Activated T-cell treated with anti-CD3 and anti-CD28 coated beads, Interleukin-2, amount 50 U/mL, for 48 hours (primary cell): ENCODE measurements at places on chromosomes 1 and 21.

- no peak for DNase-seq
Observed at GRCh38 chr1:6099297-6099696, 53.6 kb downstream of the KCNAB2 start.

GRCh38 chr21:15455819-15456462 is 273.8 kb upstream of the USP25 start:
- no peak for DNase-seq

DNA sequence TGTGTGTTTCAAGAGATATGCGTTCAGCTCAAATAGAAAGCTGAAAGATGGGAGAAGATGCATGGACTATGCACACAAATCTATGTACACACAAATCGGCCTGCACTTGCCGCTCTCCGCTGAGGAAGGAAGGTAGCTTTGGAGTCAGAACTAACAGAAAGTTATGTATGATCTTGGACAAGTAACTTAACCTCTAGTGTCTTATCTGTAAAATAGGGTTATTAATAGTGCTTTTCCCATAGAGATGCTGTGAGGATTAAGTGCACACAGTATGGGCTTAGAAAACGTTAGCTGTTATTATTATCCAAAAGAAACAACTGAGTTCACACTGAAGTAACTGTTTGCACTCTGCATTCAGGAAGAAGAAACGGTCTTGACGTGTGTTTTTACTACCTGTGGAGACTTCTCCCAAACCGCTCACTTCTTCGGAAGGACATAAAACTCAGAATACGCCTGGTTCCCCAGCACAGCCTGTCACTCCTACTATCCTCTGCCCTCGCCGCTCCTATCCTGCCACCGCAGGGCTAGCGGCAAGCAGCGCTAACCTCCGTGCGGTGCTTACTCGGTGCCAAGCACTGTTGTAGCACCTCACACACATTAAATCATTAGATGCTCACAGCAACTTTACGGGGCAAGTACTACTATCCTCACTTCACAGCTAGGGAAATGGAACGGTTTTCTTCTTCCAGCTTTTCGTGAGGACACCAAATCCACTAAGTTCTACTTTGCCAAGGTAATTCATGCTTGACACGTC is 1.3 kb downstream of the TGFBR3 start:
- peak; percentile 64 for DNase-seq

DNA sequence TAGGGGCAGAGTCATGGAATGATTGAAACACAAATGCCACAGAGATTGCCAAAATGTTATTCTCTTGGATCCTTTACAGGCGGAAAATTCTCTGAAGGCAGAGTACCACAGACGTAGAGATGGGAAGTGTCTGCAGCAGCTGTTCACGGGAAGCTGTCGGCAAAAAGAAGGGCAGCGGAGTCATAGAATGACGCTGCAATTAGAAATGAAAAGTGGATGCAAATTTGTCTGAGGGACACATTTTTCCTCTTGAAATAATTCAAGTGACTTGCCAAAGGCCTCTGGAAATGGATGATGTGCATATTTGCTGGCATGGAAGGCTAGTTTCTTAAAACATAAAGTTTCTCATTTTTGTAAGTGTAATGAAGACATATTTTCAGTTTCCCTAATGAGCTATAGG is 77.5 kb upstream of the PLD5 start:
- DNase-seq: no peak

DNA sequence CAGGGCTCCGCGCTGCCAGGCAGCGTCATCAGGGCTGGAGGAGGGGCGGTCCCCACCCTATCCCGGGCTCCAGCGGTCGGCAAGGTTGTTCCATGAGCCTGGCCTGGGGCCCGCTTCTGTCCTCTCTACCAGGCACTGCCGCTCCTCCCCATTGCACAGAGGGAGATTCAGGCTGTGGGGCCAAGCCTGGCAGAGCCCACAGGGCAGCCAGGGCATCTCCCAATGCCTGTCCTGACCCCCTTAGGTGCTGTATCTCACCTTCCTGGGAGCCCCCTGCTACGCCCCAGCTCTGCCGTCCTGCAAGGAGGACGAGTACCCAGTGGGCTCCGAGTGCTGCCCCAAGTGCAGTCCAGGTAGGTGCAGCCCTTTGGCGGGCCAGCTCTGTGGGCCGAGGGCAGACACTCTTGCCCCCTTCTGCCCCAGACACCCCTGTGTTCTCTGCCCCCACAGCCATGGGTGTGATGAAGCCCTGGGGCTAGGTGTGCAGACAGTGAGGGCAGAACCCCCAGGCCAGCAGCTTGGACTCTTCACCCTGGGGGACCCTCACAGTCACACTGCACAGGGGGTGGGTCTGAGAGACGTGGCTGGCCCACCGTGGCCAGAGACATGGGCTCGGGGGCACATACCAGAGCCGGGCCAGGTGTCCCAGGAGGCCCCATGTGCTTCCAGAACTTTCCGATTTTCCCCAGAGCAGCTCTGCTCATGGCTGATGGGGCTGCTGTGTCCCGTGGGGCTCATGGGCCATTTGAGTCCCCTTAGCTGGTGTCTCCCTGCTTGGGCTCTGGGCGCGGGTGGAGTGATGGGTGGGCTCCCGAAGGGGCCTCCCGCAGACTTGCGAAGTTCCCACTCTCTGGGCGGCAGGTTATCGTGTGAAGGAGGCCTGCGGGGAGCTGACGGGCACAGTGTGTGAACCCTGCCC is 1.6 kb downstream of the TNFRSF14 start:
- no peak for DNase-seq

GRCh38 chr1:178379807-178380206 is 117.0 kb downstream of the CLEC20A start:
- DNase-seq: peak; percentile 20

DNA sequence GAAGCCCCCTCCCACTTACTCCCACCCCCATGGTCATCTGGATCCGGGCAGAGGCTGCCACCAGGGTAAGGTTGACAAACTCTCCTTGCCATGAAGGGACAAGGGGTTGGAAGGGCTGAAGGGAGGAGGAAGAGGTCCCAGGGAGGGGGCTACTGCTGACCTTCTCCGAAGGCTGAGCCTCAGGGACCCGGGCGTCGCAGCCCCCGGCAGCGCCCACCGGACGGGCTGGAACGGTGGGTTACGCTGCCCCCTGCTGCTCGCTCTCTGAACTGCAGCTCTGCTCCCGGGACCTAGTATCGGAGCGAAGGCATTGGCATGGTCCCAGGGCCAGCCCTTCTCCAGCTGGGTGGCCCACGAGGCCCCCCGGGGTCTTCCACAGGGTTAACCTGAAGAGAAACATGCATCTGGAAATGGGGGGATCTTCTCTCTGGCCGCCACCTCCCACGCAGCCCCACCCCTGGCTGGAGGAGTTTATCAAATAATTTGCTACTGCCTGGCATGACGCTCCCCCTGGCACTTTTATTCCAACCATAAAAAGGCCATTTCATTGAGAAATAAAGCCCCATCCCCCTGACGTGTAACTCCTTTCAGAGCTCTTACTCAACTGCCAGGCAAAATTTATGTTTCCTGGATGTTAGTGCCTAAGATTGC is 70.4 kb upstream of the TARDBP start:
- DNase-seq: peak; percentile 82

DNA sequence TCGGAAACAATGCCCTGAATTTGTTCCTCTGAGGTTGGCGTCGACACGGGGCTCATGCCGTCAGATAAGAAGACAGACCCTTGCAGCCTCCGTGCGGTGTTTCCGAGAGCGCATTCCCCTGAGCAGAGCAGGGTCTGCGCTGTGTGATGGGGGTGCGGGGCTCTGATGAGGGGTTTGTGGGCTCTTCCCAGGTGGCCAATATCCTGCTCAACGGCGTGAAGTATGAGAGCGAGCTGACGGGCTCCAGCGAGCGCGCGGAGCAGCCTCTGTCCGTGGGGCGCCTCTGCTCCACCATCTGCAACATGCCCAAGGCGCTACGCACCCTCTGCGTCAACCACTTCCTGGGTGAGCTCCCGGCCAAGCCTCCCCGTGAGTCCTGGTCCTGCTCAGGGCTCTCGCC is 17.3 kb downstream of the SLC45A1 start:
- no peak for DNase-seq

- no peak for DNase-seq
Observed at GRCh38 chr1:6006882-6007281, 14.7 kb upstream of the NPHP4 start.

- DNase-seq: no peak
Observed at GRCh38 chr1:3987669-3988235, 87.7 kb upstream of the C1orf174 start.

DNA sequence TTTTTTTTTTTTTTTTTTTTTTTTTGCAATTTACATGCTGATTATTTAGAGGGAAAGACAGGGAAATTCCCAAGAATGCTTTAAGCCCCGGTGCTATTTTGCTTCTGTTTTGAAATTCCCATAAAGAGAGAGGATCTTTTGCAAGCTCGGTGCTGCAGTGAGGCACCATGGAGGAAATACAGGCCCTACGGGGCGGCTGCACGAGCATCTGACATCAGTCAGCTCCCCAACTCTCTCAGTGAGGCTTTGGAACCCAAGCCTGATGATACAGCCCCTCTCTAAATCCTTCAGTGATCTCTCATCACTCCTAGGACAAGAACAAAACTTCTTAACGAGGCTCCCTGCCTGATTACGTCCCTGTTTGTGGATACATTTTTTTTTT is 791 bp upstream of the CHI3L1 start:
- DNase-seq: no peak

GRCh38 chr1:225926551-225927113 is 2.6 kb upstream of the PYCR2 start:
- DNase-seq: no peak

GRCh38 chr1:107141491-107142126 is 770 bp downstream of the NTNG1 start:
- peak; percentile 43 for DNase-seq

DNA sequence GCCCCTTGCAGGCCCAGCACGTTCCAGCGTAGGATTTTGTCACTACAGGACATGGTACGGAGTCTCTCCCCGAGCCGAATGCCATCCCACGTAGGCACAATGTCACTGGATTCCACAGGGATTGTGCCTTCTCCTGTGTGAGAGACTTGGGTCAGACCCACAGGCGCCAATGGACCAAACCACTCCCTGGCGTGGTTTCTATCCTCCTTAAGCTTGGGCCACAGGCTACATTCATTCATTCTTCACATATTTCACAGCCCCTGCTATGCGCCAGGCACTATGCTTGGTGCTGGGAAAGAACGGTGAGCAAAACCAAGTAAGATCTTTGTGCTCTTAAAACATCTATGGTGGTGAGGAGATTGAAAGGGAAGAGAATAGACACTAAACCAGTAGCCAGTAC is 18.7 kb downstream of the CHRNB2 start:
- DNase-seq: no peak

GRCh38 chr21:41317063-41317392 is 427 bp downstream of the FAM3B start:
- no peak for DNase-seq

DNA sequence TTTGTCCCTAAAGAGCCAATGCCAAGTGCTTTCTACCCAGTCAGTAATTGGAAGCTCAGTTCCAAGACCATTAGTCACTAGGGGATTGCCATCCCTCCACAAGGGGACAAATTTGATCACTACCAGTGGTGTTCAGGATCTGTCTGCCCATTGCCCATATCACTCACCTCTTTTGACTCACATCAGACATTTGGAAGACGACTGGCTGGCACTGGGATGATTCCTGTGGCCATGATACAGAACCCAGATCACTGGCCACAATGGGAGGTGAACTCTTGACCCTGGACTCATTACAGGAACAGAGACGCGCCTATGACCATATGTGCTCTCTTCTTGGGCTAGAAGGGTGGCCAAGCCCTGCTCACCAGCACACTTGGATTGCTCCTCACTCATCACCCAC is 71.0 kb downstream of the COLGALT2 start:
- no peak for DNase-seq

DNA sequence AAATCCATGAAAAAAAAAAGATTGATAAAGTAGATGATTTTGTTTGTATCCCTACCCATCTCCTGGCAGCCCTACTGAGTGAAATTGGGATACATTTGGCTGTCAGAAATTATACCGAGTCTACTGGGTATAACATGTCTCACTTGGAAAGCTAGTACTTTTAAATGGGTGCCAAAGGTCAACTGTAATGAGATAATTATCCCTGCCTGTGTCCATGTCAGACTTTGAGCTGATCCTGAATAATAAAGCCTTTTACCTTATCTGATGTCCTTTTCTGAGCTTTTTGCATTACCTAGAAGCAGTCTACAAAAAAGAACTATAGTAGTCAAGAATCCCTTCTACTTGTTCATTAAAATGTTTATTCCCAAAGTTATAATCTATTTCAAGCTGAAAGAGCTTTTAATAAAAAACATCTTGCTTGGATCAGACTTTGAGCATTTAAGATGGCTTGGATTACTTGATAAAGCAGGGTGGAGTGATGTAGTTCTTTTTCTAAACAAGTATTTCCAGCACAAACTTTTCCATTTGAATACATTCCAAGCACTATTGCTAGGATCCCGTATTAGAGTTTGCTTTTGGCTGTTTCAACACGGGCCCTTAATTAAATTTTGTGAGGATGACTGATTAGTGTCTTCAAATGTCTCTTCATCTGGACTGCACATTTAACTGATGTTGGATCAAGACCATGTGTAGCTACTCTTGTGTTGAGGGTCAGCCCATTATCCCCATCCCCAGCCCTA is 69.2 kb downstream of the DTL start:
- DNase-seq: no peak

GRCh38 chr1:78007677-78008341 is 3.1 kb downstream of the DNAJB4 start:
- DNase-seq: no peak

DNA sequence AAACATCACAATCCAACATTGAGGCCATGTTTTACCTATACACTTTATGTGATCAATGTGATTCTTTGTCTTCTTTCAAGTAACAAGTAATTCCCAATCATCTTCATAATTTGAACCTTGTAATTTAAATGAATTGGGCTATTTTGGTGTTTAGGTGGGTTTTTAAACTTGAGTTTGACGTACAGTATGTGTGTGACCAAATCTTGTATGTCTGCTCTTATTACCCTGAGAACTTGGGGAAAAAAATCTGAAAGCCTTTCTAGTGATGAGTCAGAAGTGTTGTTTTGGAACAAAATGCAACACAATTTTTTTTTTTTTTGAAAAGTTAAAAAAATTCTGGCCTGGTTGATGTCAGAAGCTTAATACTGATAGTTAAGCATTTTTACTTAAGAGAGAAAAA is 68.5 kb downstream of the HHAT start:
- DNase-seq: no peak

- no peak for DNase-seq
Observed at GRCh38 chr1:85583611-85584263, 3.2 kb downstream of the CCN1 start.

- DNase-seq: no peak
Observed at GRCh38 chr1:73674945-73675561, 522.9 kb downstream of the LRRIQ3 start.

- no peak for DNase-seq
Observed at GRCh38 chr1:204033306-204033705, 39.6 kb upstream of the SOX13 start.

- DNase-seq: no peak
Observed at GRCh38 chr1:149888999-149889289, 10.4 kb upstream of the BOLA1 start.
